ENCODE measurements at places on chromosomes 5 and 9. TPM values are rescaled to one million over a fixed set of nuclear protein-coding genes. Genes with fewer than 3 reads are reported as not detected.

NCS1 gene
- total RNA-seq = 0.31 TPM

SEMA5A gene
- total RNA-seq = 0.75 TPM

TXNDC8 gene
- total RNA-seq = not detected

CAPSL gene
- total RNA-seq = not detected

CCNO gene
- not detected for total RNA-seq

SLC36A3 gene
- not detected for total RNA-seq

SLCO6A1 gene
- total RNA-seq = not detected

RXRA gene
- total RNA-seq = 10.6 TPM

CTSL gene
- total RNA-seq = 4.0 TPM

AIF1L gene
- not detected for total RNA-seq

PCDHGB7 gene
- not detected for total RNA-seq

BTNL3 gene
- not detected for total RNA-seq

CYSRT1 gene
- total RNA-seq = not detected

ERBIN gene
- 96.2 TPM for total RNA-seq

CBY3 gene
- not detected for total RNA-seq

DOCK8 gene
- 160 TPM for total RNA-seq

IGFBPL1 gene
- total RNA-seq = not detected

OLFM1 gene
- not detected for total RNA-seq

TAF11L10 gene
- total RNA-seq = not detected

LIFR gene
- 0.27 TPM for total RNA-seq

PCDHA13 gene
- not detected for total RNA-seq

CA9 gene
- not detected for total RNA-seq

TRAPPC13 gene
- total RNA-seq = 14.9 TPM

IFNA21 gene
- total RNA-seq = not detected

CDX1 gene
- total RNA-seq = not detected

IFNA2 gene
- total RNA-seq = not detected

MYORG gene
- total RNA-seq = 0.65 TPM

GDA gene
- total RNA-seq = not detected

CDC20B gene
- not detected for total RNA-seq

CEL gene
- total RNA-seq = not detected

SAP30L gene
- 25.0 TPM for total RNA-seq

RETREG1 gene
- 37.8 TPM for total RNA-seq

CENPH gene
- total RNA-seq = 3.9 TPM

DBH gene
- not detected for total RNA-seq

AGPAT2 gene
- 7.7 TPM for total RNA-seq

PCDHGA4 gene
- total RNA-seq = 0.12 TPM

IQGAP2 gene
- total RNA-seq = 134 TPM

COL27A1 gene
- total RNA-seq = 1.3 TPM

GRM6 gene
- not detected for total RNA-seq

SPATA31E1 gene
- total RNA-seq = not detected

PLEKHG4B gene
- 0.55 TPM for total RNA-seq

ZNF462 gene
- 6.0 TPM for total RNA-seq

LAMC3 gene
- 0.50 TPM for total RNA-seq

PCDHGA6 gene
- total RNA-seq = 0.10 TPM

BSPRY gene
- 0.32 TPM for total RNA-seq

ATP10B gene
- total RNA-seq = not detected

MRPL22 gene
- total RNA-seq = 24.5 TPM

GRK6 gene
- 178 TPM for total RNA-seq

GRIA1 gene
- total RNA-seq = not detected

PFN3 gene
- total RNA-seq = not detected

BHMT gene
- not detected for total RNA-seq

CRB2 gene
- total RNA-seq = not detected

PKD2L2 gene
- not detected for total RNA-seq

APC gene
- 33.2 TPM for total RNA-seq

NTNG2 gene
- total RNA-seq = 3.3 TPM

CFAP90 gene
- total RNA-seq = not detected

FOXB2 gene
- total RNA-seq = not detected
